ENCODE measurements at places on chromosomes 6 and 20.

DNA sequence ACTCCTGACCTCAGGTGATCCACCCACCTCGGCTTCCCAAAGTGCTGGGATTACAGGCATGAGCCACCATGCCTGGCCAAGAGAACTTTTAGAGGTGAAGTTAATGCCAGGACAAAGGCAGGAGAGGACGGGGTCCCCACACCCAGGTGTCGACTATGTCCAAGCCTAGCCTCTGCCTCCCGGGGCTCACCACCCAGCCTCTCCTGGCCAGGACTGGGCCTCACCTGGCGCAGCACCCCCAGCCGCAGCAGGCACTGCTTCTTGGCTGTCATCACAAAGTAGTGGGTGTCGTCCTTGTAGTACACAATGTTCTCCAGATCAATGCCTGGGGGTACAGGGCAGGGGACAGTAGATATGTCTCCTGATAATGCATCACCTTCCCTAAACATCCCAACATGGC, 4.2 kb downstream of the MICAL1 start:
- no peak for DNase-seq

DNA sequence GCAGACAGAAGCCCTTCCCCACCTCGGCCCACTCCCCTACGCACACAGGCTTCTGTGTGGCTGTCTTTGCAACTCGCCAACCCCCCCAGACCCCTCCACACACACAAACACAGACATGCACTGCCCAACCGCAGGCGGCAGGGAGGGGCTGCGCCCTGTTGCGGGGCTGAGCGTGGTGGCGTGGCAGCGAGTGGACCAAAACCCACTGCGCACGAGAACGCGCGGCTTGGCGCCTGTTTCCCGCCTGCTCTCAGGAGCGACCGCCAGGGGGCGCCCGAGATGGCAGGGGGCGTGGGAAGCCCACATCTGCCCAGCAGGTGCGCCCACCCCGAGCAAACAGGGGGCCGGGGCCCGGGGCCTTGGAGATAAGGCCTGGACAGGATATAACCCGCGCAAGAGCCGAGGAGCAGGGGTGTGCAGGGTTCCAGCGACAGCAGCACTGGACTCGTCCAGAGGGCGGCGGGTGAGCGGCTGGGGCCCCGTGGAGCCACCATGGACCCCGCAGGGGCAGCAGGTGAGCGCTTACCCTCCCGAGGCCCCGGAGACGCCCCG, at the start of gene RBPJL:
Gene RBPJL (plus strand): TSS at position 410 of the 552 bp plus-strand sequence. CDS start 83 bp downstream, at position 493.
- peak; percentile 55 for DNase-seq

DNA sequence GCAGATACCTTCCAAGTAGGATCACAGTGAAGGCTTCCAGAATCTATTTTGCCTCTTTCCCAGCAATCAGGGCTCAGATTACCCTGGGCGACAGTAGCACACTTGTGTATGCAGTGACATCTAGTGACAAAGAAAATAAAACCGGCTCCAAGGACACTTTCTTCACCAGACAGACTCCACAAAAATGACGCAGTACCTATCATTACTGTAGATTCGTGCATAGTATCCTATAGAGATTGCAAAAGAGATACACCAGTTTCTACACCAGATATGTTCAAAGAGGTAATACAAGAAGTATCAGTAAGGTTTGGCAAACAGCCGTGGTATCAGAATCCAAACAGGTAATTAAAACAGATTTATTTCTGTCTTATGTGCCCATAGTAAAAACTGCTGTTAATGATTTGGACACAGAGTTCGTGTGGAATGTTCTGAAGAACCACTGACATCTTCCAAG, 600.4 kb upstream of the JAG1 start:
- no peak for DNase-seq

DNA sequence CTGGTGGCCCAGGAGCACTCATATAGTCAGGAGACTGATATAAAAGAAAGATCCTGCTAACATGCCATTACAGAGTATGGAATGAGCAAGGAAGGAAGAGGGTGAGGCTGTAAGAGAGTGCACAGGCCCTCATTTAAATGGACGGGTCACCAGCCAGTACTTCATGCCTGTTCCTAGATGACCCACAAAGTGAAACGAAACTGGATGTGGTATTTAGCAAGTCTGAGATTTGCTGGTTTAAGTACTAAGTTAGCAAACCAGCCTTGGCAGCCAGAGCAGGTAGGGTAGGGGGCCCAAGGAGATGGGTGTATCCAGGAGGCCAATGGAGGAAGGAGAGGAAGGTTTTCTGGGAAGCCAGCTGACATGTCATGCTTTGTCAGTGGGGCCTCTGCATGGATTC, 15.9 kb downstream of the NT5E start:
- no peak for DNase-seq

GRCh38 chr6:89583559-89583958, 55.0 kb downstream of the LYRM2 start:
- DNase-seq: no peak

DNA sequence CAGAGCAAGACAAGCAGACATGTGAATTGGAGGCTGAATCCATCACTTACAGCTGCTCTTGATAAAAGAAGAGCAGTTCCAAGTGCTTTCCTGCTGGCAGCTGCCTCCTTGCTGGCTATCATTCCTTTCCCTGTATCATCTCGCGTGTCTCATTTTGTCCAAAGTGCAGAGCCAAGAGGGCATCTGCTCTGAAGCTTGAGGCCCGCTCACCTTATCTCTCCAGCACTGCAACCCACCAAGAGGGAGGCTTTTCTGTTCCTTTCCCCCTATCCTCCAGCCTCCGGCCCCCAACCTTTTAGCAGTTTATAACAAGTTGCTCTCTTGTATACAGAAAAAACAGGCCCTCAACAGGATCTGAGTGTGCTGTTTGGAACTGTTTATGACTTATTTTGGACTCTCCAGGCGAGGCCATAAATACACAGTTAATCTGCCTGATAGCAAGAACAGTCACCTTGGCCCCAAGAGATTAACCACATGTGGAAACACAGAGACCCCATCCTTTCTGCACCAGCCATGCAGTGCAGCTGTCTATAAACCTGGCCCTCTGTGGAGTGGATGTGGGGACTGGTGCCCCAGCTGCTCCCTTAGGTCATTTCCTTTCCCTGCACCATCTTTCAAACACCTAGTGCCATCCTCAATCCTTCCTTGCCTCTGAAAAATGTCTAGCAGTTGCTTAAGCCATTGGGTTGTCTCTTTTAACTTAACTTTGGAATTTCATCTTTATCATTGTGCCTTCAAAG, 172.5 kb upstream of the FERMT1 start:
- DNase-seq: no peak

- no peak for DNase-seq
Measured at GRCh38 chr6:82176616-82177015, 70.9 kb downstream of the IBTK start.

DNA sequence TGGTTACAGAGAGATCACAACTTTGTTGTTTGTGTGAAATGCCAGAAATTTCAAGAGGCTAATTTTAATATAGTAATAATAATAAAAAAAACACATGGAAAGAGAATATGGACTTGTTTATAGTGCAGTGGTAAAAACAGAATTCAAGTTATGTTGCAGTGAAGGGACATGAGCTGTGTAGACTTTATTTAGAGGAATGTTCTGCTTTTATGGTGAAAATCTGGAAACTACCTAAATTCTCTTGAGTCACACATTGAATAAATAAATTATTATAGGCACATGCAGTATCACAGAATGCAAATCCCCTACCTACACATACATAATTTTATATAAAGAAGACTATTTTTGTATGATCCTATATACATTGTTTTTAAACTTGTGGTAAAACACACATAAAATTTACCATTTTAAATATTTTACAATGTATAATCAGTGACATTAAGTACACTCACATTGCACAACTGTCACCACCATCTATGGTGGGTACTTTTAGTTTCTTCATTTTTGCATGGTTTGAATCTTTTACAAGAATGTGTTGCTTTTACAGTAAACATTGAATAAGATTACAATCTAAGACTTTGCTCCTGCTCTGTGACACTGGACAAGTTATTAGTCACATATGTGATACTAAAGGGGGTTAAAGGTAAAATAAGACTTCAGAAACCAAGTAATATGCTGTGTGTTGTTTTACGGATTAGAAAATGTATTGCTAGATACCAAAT, 107.4 kb downstream of the B3GAT2 start:
- DNase-seq: no peak

- DNase-seq: no peak
Measured at GRCh38 chr6:44697327-44697726, 309.8 kb downstream of the CDC5L start.

DNA sequence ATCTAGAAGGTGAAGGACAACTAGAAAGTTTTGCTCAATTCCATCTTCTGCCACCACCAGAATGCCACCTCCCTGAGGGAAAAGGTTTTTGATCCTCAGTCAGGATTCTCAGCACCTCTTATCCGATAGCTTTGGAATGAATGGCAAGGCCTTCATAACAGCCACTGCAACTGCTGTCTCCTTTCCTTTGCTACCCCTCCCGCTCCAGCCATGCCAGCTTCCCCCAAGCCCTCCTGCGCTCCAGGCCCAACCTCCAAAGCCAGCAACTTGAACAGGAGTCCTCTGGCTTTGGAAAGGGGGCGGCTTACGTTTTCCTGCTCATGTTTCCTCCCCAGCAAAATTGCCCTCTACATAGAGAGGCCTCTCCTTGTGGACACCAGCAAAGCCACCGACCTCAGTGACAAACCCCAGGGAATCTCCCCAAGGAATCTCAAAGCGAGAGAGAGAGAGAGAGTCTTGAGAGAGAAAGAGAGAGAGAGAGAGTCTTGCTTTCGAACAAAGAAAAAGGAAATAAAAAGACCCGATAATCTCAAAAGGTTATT, 420 bp upstream of the BTN2A1 start:
- no peak for DNase-seq

DNA sequence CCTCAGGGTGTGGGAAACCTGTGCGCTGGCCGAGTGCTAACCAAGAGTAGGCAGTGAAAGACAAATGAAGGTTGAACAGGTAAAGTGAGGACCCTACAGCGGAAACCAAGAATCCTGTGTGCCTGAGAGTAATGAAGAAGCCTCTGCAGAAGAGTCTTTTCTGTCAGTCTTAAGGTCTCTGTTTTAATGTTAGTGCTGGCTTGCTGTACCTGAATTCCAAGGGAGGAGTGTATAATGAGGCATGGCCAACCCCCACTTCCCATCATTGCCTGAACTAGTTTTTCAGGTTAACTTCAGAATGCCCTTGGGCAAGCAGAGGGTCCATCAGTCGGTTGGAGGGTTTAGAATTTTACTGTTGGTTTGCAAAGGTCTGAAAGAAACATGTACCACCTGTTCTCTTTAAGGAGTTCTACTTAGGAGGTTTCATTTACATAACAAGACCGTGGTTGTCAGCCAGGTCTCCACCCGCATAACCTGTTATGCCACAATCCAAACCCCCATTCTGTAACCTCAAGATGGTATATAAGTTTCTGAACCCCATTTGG, 589 bp upstream of the PDCD2 start:
- DNase-seq: no peak

GRCh38 chr6:48490658-48491057, 379.7 kb upstream of the PTCHD4 start:
- no peak for DNase-seq

DNA sequence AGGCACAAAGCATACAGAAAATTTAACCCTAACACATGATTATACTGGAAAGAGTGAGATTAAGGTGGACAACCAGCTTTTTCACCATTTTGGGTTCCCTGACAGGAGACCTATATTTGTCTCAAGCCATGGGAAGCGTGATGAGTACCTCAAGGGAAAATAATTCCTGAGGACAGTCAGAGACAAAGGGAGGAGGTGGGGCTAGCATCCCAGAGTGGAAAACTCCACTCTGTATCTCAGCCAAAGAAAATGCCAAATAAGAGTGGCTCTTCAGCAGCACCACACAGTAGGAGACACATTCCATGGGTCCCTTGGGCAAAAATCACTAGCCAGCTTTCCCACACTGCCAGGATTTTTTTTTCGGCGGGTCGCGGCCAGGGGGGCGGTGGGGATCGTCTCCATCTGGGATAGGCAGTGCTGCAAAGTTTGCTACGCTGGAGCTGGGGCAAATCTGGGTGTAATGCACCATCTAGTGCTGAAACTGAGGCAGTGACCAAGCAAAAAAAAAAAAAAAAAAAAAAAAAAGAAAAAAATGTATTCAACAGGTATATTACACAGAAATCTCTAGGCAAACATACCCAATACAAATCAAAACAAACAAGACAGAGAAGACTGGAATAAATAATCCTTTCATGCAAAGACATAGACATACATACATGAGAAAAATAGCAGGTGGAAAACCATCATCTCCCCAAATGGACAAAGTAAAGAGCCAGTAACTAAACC, 77.3 kb upstream of the SLC35F1 start:
- no peak for DNase-seq

GRCh38 chr6:156612361-156612760, 164.8 kb upstream of the ARID1B start:
- DNase-seq: no peak

DNA sequence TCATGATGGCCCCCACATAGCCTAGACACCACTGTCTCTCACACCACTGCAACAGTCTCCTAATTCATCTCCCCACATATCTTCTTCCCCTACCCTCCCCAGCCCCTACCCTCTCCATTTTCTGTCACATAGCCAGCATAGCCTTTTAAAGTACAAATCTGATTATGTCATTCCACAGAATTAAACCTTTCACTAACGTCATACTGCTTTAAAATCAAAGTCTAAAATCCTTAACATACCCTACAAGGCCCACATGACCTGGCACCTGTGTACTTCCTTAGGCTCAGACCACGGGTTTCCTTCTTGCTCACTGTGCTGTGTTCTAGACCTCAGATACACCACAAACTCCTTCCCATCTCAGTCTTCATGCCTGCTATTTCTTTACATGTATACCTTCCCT, 5.9 kb downstream of the OSTM1 start:
- DNase-seq: peak; percentile 15

- peak; percentile 66 for DNase-seq
Measured at GRCh38 chr6:42929821-42930360, 611 bp downstream of the CNPY3 start.

DNA sequence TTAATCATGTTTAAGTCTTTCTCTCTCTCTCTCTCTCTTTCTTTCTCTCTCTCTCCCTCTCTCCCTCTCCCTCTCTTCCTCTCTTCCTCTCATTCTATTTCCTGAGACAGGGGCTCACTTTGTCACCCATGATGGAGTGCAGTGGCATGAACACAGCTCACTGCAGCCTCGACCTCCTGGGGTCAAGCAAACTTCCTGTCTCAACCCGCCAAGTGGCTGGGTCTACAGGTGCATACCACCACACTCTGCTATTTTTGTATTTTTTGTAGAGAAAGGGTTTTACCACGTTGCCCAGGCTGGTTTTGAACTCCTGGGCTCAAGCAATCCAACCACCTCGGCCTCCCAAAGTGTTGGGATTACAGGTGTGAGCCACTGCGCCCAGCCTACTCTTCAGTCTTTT, 15.7 kb upstream of the RPS10 start:
- DNase-seq: no peak

- no peak for DNase-seq
Measured at GRCh38 chr6:83637953-83638352, 70.9 kb downstream of the SNAP91 start.

DNA sequence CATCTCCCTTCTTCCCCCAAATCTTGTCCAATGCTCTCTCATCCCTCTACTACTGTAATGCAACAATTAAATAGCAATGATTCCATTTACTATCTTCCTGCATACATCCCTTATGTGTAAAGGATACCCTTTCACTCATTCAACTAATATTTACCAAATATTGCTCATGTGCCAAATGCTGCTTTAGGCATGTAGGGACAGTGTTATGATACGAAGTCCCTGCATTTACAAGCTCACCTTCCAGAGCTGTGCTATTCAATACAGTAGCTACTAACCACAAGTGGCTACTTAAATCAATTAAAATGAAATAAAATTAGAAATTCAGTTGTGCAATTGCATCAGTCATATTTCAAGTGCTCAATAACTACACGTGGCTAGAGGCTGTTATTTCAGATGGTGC, 41.1 kb downstream of the GMDS start:
- DNase-seq: no peak
